ENCODE measurements at places on chromosomes 12 and 14.

- DNase-seq, result no peak
These were observed 18.3 kb downstream of the ADGRD1 start for GRCh38 chr12:130971925-130972585.

DNA sequence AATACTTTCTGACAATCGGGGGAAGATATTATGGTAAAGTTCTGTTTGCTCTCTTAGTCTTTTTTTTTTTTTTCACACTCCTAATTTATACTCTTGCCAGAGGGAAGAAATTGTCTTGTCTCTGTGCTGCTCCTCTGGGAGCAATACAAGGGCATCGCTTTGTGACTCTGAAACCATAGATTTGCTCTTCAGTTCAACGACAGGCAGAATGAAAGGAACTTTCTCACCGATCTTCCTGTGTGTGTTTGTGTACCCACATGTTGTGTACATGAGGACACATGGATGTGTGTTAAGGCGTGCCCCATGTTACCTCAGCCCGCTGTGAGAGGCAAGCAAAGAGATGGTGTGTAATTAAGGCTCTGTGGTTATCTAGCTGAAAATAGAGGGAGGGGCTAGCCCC, 457.6 kb downstream of the EGLN3 start:
- no peak for DNase-seq

GRCh38 chr12:68587448-68587873, 23.2 kb upstream of the RAP1B start:
- DNase-seq, result no peak

DNA sequence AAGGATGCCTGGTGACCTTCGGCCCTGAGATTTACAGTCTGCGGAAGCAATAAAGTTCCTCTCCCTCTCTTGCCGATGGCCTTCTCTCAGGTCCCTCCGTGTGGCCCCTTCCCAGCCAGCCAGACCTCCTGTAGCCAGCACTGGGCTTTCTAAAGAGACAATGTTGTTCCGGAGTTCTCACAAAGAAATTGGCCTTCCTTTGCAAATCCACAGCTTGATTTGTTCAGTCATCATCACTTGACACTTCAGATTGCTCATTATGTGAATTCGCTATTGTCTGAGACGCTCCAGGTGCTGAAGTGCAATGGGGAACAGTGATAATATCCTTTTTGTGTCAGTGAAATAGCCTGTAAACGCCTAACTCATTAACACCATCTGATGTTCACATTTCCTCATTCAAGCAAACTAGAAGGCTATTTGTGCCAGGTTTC, 43.7 kb upstream of the GPHB5 start:
- DNase-seq, result no peak

- DNase-seq, result peak; percentile 1
These were observed 414 bp downstream of the UNC79 start for GRCh38 chr14:93431036-93431670.

DNA sequence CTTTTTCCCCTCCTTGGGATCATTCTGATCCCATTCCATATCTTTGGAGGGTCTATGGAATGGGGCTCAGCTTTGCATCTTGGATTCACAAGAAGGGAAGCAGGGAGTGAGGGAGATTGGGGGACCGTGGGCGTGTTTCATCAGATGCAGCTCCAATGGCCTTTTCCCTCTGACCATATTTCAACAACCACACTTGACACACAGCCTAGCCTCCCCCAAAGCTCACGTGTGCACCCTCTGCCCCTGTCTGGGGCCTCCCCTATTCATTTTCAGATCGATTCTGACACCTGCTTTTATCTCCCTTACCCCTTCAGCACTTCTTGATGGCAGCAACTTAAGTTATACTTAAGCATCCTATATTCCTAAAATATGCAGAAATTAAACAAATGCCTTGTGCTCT, 126.6 kb downstream of the CHST11 start:
- no peak for DNase-seq

DNA sequence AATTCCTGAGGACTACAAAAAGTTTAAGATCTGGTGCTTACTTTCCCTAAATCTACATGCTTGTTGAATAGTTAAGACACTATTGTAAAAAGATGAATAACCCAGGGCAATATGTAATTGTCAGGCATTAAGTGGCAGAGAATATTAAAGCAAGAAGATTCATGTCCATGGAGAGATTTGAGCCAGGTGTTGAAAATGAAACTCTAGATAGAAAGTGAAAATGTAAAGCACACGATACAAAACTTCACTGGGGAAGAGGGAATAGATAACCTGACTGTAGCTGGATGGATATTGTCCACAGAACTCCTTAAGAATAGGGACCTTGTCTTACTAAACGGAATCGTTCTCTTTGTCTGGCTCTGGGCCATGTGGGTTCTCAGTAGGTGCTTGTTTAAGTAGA, 5.0 kb downstream of the CAND1 start:
- no peak for DNase-seq

- DNase-seq, result no peak
These were observed 118.4 kb upstream of the EVL start for GRCh38 chr14:99946652-99947489.

- DNase-seq, result no peak
These were observed 1.3 kb downstream of the GPN3 start for GRCh38 chr12:110466791-110467190.

DNA sequence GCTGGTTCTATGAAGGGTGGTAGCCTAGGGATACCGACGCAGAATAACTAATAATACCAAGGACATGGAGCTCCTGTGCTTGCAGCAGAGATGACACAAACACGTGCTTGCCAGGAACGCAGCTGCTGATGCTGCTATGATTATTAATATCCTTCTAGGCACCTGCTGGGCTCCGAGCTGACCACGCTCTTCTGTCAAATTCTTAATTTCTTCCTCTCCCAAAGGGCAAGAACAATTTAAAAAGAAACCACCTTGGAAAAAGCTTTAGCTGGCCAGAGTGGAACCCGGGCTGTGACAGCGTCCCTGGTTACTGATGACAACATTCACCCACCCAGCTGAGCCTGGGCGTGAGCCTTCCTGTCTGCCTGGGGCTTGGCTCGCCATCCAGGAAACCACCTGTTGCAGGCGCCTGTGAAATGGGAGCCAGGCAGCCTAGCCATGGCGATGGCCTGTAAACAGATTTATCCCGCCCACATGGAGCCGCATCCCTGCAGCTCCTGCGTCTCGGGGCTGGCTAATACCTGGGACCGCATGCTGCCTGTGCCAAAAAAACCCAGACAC, 28.8 kb downstream of the CLMN start:
- DNase-seq, result no peak

GRCh38 chr12:103769240-103769945, 71.6 kb downstream of the NT5DC3 start:
- DNase-seq, result no peak

- DNase-seq, result peak; percentile 32
These were observed 4.3 kb downstream of the SLC2A14 start for GRCh38 chr12:7868391-7868790.

DNA sequence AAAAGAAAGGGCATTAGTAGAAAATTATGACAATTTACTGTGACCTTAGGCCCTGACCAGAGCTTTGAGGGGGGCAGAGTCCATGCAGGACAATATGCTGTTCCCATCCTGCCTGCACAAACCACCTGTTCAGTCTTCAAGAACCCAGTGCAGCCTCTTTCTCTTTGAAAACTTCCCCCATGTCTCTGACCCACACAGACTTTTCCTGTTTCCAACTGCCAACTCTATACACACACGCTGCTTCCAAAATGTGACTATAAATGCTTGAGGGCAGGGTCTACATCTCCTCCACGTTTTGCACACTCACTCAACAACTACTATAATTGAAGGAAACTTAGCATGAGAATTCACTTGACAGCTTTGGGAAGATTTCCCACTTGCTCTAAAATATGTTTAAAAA, 36.6 kb upstream of the SYCP3 start:
- no peak for DNase-seq

DNA sequence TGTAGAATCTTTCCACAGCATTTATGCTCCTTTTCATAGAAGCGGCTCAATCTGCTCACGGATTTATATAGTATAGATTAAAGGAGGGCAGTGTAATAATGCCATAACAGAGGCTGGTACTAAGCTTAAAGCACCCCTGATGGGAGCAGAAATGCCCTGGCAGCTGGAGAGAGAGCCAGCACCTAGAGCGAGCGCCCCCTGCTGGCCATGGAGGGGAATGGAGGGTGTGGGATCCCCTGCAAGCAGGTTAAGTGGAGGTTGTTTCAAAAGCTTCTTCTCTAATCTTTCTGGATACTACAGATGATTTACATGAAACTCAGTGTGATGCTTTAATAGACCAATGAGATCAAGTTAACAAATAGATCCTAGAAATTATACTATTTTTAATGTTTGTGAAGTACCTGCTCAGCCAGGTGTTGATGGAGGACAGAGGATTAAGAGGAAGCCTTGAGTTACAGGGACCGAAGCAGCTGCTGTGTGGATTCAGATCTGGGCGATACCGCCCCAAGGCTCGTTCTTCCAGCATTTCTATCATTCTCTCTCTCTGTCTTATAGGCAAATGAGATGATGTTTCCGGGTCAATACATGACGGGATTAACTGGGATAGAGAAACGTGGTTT, 1519.3 kb upstream of the TMEM132C start:
- peak; percentile 22 for DNase-seq

DNA sequence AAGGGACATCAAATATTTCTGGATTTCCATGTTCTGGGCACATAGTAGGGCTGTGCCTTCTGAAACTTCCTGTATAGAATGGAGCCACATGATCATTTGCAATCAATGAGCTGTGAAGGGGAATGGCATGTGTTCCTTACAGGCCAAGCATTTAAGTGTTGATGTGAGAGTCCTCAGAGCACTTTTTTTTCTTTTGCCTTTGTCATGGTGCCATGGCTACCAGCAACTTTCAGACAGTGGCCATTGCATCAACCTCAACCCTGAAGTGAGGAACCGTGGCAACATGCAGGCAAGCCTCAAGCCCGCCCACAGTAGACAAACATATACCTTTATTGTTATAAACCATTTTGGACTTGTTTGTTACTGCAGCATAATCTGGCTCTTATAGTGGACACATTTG, 948.1 kb downstream of the NRXN3 start:
- no peak for DNase-seq

- DNase-seq, result no peak
These were observed 8.3 kb downstream of the PYGL start for GRCh38 chr14:50936016-50936340.

- no peak for DNase-seq
These were observed 266.9 kb downstream of the RASSF9 start for GRCh38 chr12:85569261-85569660.

DNA sequence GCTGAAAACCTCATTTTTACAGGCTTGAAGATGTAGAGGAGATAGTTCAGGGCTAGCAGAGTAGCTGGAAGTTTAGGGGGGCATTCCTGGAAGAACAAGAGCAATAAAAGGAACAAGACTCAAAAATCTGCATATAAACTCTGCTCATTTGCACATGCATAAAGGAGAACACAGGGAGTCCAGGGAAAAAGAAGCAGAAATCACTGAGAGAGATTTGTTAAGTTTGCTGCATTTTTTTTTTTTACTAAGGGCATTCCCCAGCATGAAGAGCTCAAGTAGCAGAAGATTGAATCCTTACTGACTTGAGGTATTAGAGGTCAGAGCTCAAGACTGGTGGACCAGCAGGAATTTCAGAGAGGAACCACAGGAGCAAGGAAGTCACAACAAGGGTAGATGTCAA, 28.2 kb upstream of the BCL11B start:
- no peak for DNase-seq

DNA sequence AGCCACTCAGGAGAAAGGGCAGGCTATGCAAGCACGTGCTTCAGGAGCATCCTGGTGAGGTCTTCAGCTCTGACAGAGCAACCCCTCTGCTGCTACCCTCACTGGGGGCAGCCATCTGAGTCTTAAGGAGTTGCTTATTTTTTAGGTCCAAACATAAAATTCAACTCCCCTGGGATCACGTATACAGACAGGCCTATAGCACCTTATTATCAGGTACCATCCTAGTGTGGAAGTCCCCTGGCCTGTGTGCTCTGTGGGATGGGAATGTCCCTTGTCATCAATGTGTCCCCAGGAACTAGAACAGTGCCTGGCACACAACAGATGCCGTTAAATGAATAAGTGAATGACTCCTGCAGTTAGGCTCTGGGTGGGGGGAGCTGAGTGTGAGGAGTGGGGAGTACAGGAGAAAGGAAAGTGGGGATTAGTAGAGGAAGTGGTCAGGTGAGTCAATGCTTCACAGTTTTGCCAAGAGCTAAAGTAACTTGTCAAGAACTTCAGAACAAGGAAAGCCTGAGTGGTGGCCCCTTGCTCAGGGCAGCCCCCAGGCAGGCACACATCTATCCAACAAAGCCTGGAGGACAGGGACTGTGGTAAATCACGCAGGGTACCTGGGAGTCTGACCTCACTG, 33.5 kb downstream of the DAD1 start:
- no peak for DNase-seq

Data from fibroblast of the aortic adventitia (primary cell).